Activated naive CD4-positive, alpha-beta T cell (primary cell): ENCODE measurements at places on chromosomes 7 and 10.

DNA sequence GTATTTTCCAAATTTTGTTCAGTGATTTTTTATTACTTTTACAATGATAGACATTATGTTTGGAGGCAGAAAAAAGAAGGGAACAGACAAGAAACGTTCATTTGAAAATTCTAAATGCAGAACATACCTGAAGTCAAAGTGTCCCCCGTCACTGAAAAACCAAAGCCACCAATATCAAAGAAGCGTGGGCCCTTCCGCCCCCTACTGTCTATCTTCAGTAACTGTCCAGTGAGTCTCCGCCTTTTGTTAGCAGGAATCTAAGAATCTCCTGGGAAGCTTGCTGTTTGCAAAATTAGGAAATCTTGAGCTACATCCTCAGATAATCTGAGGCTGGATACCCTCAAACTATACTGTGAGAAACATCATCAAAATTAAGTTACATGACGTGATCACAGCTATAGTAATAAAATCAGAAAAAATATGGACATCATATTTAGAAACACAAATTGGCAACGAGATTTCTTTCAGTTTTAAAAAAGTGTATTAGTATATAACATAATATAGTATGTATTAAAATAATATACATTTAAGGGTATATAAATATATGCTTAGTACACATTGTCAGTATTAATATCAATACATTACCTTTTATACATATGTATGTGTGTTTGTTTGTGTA lies 169.3 kb upstream of the AKR1E2 start:
- DNase-seq: no peak

DNA sequence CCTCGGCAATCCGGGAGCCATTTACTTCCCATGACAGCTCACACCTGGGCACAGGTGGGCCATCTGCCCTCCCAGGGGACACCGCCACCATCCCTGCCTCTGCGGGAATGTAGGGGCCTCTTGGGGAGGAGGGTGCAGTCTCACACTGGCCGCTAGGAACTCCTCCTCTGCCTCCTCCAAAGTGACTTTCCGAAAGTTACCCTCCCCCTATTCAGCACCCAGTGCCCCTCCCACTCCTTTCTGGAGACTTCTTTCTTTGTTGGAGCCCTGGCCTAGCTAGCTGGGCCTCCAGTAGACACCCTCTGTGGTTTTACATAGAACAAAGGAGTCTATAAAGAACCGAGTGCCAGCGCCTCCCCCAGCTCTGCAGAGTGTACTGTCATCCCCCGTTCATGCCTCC lies 45.8 kb upstream of the MNX1 start:
- DNase-seq: no peak

DNA sequence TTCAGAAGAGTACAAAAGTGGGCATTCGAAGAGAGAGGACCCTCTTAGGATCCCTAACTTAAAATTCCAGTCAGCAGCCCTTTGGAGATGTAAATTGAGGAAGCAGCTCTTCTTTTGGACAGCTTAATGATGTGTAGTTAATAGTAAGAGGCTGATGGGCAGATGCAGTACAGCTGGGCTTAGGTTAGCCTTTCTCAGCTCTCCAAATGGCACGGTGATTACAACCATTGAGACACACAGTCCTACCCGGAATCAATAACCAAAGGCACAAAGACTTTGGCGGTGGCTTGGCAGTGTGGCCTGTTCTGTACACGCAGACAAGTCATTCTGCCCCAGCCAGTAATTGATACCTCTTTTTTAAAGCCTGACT lies 26.8 kb downstream of the GAD2 start:
- no peak for DNase-seq

GRCh38 chr7:34390103-34390502 lies 267.9 kb upstream of the NPSR1 start:
- DNase-seq: no peak

- DNase-seq: no peak
These were observed 28.6 kb upstream of the TRIL start for GRCh38 chr7:28986765-28987110.

GRCh38 chr10:15399060-15399661 lies 28.1 kb upstream of the FAM171A1 start:
- no peak for DNase-seq

DNA sequence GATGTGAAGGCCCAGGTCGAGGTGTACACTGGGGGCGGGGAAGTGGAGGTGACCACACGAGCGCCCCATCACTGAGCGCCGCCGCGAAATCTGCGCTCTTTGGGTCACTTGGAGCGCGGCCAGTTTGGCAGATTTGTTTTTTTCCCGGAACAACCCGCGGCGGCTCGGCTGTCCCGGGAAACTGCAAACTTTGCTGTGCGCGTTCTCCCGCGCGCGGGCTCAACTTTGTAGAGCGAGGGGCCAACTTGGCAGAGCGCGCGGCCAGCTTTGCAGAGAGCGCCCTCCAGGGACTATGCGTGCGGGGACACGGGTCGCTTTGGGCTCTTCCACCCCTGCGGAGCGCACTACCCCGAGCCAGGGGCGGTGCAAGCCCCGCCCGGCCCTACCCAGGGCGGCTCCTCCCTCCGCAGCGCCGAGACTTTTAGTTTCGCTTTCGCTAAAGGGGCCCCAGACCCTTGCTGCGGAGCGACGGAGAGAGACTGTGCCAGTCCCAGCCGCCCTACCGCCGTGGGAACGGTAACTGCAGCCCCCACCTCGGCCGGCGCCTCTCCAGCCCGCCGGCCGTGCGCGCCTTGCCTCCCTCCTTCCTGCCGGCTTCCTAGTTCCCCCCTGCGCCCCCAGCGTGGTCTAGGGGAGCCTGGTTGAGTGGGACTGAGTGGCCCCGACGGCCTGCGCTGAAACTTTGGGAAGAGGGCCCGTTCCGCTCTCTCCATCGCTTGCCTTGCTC lies at the start of gene CASP7:
Gene CASP7, plus strand, starts transcription at position 450 of the 727 bp plus-strand sequence. CDS start 17,582 bp downstream, outside the sequence.
- peak; percentile 49 for DNase-seq

- DNase-seq: no peak
These were observed 114.9 kb upstream of the PRSS58 start for GRCh38 chr7:142372727-142373126.

- DNase-seq: no peak
These were observed 541.4 kb downstream of the TCERG1L start for GRCh38 chr10:130770018-130770630.

DNA sequence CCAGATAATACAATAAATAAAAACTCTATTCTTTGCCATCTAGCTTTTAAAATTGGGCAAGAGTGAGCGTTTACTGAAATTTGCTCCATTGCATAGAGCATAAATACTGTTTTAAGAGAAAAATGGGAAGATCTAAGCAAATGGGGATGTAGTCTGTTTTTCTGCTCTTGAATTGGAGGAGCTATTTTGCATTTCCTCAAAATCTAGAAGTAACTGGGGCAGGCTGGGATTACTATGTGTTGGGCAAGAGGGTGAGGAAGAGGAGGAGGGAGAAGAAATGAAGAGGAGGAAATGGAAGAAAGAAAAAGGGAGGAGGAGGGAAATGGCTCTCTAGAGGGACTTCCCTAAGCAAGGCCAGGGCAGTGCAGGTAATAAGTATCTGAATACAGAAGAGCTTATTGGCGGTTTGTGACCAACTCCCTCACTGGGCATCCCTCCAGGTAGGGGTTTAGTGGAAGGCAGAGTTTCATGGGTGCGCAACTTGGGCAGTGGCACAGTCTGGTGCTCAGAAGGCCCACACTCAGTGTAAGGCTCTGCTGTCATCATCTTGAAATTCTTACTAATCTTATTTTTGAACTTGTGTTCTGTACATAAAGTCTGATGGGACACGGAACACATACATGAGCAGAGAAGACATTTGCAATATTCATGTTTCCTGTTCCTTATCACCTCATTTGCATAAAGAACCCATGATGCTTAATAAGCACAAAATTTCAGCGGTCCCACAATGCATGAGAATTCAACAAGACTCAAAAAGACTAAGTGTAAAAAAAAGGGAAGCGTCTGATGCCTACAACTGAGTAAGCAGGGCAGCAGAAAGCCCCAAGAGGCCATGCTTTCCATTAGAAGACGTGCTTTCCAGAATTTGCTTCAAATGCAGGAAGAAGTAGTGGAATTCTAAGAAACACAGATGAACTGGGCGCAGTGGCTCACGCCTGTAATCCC lies 116.9 kb downstream of the EVX1 start:
- DNase-seq: no peak

DNA sequence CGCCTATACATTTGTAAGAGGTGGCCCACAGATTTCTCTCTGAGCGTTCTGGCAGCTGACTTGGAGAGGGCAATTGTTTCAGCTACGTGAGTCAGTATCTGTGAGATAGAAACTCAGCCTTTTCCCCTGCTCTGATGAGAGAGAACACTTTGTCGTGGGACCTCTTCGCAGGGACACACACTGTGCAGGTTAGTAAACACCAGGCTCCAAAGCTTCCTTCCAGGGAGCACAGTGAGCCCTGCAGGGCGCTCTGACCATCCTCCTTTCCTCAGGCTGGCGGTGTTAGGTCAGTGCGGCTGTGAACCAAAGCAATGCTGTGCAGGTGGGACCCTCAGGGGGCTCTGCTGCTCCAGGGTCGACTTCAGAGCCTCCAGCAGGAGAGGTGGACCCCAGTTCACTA lies 152.2 kb upstream of the TCF7L2 start:
- DNase-seq: no peak

- DNase-seq: no peak
These were observed 11.7 kb downstream of the TRIM8 start for GRCh38 chr10:102656026-102656425.

GRCh38 chr7:16655394-16655793 lies 9.4 kb downstream of the BZW2 start:
- no peak for DNase-seq

GRCh38 chr10:119025336-119025735 lies 4.2 kb upstream of the NANOS1 start:
- DNase-seq: no peak

GRCh38 chr10:1009071-1009494 lies 16.6 kb downstream of the IDI2 start:
- no peak for DNase-seq

DNA sequence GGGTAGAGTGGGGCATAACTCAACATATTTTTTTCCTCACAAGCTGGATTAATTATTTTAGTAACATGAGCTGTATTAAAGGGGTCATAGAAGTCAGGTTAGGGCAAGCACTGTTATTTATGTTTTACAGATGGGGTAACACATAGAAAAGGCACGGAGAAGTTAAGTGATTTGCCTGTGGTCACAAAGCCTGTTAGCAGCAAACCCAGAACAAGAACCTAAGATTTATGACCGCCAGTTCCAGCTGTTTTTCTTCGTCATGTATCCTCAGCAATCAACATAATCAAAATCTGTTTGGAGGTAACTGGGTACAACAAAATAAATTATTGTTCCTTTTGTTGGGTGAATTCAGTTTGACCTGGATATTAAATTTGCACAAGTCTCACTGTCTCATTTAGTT lies 57.2 kb upstream of the BET1 start:
- DNase-seq: no peak

GRCh38 chr10:81889181-81889769 lies 14.3 kb downstream of the NRG3 start:
- DNase-seq: no peak

GRCh38 chr7:107975394-107976013 lies 27.5 kb downstream of the LAMB1 start:
- no peak for DNase-seq

- no peak for DNase-seq
These were observed 179.1 kb downstream of the TCF7L2 start for GRCh38 chr10:113129117-113129516.

GRCh38 chr7:118175740-118176139 lies 8.2 kb upstream of the LSM8 start:
- DNase-seq: no peak

DNA sequence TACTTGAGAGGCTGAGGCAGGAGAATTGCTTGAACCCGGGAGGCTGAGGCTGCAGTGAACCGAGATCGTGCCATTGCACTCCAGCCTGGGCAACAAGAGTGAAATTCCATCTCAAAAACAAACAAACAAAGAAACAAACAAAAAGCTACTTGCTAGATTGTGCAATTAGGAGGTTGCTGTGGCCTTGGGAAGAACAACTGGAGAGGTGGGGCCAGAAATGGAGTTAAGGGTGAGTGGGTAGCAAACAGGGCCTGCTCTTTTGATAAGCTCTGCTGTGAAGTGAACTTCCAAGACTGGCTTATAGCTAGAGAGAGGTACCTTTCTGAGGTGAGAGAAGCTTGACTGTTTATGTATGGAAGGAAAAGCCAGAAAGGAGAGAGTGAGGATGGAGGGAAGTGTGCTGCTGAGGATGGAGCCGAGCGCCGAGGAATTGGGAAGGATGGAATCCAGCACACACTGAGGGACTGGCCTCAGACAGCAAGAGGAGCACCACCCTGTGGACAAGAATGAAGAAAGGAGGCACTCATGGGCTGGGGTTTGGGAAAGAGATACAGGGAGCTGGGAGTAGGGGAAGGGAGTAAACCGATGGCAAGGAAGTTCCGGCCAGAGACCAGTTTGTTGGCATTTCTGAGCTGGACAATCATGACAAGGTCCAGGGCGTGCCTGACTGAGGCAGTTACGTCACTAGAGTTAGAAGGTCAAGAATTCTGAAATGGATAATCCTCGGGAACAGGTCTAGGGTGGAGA lies 7.0 kb upstream of the RPEL1 start:
- no peak for DNase-seq
